ENCODE measurements at places on chromosomes 16 and 17.

- DNase-seq = no peak
Measured at GRCh38 chr16:52773026-52773425, 226.1 kb upstream of the TOX3 start.

- DNase-seq = no peak
Measured at GRCh38 chr16:1469693-1470201, 5.1 kb downstream of the CLCN7 start.

DNA sequence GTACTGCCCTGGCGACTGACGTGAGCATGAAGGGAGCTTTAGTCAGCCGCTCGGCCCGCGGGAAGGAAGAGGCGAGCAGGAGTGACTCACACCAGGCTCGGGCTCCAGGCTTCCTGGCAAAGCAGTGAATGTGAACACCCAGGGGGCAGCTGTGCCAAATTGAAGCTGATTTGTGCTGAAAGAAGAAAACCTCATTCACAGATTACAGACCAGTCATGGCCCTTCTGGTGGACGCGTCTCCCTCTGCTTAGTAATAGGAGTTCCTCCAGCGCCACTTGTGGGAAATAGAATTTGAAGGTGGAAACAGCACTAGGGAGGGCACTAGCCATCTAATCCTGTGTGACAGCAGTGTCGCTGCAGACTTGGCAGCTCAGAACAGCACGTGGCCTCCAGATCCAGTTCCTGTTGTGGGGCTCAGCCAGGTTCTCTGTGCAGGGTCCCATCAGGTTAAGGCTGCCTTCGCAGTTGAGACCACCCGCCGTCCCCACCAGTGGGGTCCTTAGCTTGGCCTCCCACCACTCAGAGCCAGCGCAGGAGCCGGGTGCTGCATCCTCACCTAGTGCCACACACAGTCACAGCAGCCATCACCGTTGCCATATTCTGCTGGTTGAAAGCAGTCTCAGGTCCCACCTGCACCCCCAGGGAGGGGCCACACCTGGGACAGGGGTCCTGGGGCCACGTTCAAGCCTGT is 164.5 kb upstream of the CHMP6 start:
- no peak for DNase-seq

DNA sequence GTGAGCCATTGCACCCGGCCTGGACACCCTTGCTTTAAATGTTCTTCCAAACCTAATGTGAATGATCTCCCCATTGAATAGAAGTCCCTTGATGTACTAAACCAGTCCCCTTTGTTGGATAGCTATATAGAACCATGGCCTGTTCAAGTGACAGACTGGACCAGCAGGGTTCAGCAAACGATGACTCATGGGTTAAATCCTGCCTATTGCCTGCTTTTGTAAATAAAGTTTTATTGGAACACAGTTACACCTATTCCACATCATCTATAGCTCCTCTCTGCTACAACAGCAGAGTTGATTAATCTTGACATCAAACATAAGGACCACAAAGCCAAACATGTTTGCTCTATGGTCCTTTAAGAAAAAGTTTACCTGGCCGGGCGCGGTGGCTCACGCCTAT is 56.1 kb downstream of the CRISPLD2 start:
- no peak for DNase-seq

Data from neuronal stem cell (in vitro differentiated cells).